ENCODE measurements at places on chromosomes 7 and 10.

- no peak for DNase-seq
These were observed 183.1 kb downstream of the GPAM start for GRCh38 chr10:112000466-112000865.

GRCh38 chr10:28875549-28876081, 198.3 kb downstream of the BAMBI start:
- DNase-seq, result no peak

DNA sequence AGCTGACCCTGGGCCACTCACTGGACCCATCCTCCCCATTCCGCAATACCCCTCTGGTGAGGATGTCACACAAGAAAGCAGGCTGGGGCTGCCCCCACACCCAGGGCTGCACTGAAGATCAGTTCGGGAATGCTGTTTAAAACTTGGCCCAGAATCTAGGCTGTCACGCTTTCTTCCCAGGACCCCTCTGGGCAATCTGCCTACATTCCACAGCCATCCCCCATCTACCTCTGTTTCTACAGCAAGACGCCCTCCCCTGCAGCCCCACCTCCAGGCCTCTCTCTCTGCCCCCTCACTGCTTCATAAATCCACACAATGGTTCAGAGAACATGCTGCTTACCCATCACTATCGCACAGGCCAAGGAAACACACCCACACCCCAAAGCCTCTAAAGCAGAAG, 36.1 kb downstream of the XPNPEP1 start:
- DNase-seq, result no peak

DNA sequence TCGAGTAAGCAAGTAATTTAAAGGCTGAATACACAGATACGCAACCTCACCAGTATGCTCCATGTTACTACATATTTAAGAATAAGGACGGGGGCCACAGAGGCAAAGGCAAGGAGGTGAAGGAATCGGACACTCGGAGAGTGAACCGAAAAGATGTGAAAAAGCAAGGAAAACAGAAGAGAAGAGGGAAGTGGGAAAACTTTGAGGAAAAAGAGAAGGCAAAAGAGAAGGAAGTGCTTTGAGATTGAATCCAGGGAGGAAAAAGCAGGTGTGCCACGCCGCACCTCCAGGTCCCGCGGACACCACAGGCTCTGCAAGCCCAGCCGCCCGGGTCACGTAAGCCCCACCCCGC, 367 bp upstream of the AVL9 start:
- no peak for DNase-seq

DNA sequence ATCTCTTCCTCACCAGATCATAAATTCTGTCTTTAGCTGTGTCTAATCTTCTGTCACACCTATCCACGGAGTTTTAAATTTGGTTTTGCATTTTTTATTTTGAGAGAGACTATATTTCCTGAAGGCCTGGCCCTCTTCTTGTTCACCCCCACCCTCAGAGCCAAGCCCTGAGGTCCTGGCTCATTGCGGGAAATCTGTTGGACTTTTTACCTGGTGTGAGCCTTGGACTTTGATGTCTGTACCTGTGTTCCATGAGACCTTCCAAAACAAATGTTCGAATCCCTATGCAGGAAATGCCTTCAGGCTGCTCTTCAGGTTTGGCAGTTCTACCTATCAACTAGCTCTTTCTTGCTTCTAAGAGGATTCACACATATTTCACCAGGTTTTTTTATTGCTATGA, 175.2 kb upstream of the GRB10 start:
- no peak for DNase-seq

- no peak for DNase-seq
These were observed 68.3 kb downstream of the PRKAG2 start for GRCh38 chr7:151808400-151809145.

- peak; percentile 29 for DNase-seq
These were observed 226.4 kb upstream of the HABP2 start for GRCh38 chr10:113326160-113327111.

- peak; percentile 72 for DNase-seq
These were observed 12.2 kb downstream of the TRPV6 start for GRCh38 chr7:142873281-142873784.

DNA sequence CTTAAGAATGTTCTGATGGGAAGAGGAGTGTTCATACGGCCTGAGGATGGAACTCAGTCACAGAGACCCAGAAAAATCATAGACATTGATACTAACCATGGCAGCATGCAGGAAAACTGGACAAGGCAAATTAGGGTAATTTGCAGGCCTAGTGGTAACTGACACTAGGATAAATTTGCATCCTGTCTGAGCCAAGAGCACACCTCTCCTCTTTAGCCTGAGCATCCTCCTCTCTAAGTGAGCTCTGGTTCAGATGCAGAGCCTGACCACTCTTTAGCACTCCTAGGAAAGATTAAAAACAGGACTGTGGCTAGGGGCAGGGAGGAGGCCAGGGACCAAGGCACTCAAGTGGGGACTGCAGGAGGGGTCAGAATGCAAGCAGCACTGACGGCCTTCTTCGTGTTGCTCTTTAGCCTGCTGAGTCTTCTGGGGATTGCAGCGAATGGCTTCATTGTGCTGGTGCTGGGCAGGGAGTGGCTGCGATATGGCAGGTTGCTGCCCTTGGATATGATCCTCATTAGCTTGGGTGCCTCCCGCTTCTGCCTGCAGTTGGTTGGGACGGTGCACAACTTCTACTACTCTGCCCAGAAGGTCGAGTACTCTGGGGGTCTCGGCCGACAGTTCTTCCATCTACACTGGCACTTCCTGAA, at the start of gene TAS2R41:
Gene TAS2R41, plus strand, starts transcription at position 373 of the 650 bp plus-strand sequence. Its CDS starts 0 bp downstream, at position 373.
- no peak for DNase-seq

DNA sequence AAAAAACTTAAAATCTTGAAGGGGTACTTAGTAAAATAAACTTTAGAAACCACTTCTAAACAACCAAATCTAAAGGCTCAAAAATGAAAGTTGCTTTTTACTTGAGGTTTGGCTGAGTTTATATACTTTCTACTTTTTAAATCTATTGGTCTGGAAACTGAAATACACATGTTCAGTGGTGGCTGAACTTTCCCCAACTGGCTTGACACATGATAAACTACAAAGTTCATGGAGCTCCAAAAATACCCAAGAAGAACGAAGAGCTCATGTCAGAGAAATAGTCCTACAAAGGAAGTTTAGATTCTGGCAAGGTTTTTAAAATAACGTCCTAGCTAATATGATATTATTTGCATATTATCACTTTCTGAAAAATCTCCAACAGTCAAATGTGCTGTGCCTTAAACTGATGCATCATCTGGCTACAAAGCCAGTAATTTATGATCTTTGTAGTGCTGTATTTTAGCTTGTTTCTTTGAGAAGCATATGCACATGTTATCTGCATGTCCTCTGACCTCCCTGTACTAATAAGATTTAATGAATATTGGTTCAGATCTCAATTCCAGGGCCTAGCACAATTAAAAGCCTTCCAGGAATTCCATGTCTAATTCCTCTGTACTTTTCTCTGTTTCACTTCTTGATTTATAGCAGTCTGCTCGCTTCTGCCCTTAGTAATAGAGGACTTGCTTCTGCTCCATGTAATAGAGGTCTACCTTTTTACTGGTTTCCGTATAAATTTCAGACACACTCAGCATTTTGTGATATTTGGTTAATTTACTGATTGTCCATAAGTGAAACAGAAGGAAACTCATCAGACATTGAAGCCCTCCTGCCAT, 28.2 kb downstream of the SEMA3C start:
- no peak for DNase-seq

GRCh38 chr7:45221896-45222604, 64.5 kb downstream of the RAMP3 start:
- DNase-seq, result no peak

DNA sequence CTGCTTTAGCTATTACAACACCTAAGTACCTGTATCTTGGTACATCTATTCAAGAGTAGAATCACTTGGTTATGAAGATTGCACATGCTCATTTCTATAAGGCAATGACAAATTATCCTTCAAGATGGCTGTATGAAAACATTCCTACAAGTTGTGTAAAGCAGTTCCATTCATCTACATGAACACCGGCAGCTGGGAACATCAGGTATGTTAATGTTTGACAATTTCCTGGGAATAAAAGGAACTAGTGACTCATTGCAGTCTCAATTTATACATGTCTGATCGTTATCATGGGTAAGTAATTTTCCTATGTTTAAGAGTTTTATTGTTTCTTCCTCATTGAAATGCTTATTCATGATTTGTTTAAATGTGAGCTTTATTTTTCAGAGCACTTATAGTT, 203.2 kb upstream of the SEMA3E start:
- DNase-seq, result no peak

DNA sequence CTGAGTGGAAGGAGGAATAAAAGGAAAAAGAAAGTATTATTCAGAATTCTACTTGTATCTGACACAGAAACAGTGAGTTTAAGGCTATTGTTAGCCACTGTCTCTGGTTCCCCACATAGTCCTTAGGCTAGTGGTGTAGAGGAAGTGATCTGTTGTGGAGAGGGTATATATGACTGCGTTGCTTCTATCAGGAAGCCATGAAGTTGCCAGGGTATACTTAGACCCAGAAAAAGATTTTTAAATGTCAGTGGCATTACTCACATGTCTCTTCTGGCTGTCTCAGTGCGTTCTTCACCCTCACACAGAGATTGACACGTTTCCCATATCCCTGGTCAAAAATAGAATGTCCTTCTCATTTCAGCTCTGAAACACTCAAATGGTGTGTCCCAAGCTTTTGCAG, 72.7 kb downstream of the SEM1 start:
- DNase-seq, result no peak

- no peak for DNase-seq
These were observed 1.6 kb upstream of the ZNF239 start for GRCh38 chr10:43576062-43576461.

GRCh38 chr7:110534241-110534931, 556.5 kb upstream of the LRRN3 start:
- DNase-seq, result no peak

DNA sequence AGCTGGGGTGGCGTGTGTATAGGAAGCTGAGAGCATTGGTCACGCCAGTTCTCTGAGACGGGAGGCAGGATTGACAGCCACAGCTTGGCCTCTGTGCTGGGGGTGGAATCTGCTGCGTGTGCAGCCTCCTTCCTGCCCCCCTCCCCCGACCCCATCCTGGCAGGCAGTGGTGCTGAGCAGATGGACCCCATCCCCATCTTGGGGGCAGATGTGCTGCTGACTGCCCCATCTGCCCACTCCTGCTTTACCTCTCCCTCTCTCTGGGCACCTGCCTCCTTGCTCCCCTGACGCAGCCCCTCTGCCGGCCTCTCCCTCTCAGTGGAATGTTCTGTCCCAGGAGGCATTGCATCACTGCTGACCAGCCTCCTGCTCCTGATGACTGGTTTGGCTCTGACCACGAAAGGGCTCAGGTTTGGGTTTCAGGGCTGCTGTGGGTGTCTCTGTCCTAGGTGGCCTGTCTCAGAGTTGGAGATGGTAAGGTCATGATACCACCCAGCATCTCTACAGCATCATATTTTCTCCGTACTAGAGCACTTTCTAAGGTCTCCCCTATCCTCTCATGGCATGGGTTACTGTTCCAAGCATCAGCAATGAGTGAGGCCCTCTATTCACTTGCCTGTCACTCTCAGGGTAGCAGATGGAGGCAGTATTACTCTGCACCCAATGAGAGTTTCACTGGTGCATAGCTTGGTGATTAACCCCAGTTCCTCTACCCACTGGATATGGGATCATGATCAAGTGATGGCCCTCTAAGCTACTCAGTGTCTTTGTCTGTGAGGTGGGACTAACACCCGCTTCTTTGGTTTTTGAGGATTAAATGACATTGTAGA, 81.9 kb downstream of the RBM20 start:
- no peak for DNase-seq

DNA sequence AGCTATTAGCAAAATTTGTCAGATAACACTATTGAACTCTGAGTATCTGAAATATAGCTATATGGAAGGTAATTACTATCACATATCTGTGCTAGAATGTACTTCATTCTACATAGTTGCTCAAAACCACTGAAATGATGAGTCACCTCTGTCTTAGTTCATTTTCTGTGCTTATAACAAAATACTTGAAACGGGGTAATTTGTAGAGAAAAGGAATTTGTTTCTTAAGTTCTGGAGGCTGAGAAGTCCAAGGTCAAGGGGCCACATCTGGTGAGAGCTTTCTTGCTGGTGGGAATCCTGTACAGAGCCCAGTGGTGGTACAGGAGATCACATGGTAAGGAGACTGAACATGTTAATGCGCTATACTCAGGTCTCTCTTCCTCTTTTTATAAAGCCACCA, 41.9 kb upstream of the TNKS2 start:
- DNase-seq, result no peak

DNA sequence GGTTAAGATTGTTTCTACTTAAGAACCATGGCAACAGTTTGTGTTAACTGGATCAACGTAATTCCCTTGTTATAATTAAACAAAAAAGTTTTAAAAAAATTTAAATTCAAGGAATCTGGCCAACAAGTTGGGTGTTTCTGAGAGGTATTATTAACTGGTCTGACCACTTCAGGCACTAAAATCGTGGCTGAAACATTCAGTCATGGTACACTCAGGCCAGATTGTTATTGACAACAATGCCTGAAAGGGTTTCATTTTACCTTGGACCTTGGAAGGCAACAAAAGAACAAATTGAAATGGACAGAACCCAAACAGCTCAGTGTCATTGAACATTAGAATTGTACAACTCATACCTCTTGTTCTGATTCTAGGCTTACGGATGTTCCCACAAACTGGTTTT, 103.3 kb upstream of the ARMC3 start:
- DNase-seq, result no peak

- no peak for DNase-seq
These were observed 100.4 kb downstream of the SORCS1 start for GRCh38 chr10:107064075-107064474.

GRCh38 chr7:43313628-43314378, 201.4 kb downstream of the HECW1 start:
- DNase-seq, result no peak

- DNase-seq, result no peak
These were observed 10.7 kb downstream of the FOXL3 start for GRCh38 chr7:300546-301290.

- DNase-seq, result no peak
These were observed 259.1 kb downstream of the KLF6 start for GRCh38 chr10:3525832-3526449.

- DNase-seq, result no peak
These were observed 63.5 kb downstream of the PIK3AP1 start for GRCh38 chr10:96656839-96657238.

DNA sequence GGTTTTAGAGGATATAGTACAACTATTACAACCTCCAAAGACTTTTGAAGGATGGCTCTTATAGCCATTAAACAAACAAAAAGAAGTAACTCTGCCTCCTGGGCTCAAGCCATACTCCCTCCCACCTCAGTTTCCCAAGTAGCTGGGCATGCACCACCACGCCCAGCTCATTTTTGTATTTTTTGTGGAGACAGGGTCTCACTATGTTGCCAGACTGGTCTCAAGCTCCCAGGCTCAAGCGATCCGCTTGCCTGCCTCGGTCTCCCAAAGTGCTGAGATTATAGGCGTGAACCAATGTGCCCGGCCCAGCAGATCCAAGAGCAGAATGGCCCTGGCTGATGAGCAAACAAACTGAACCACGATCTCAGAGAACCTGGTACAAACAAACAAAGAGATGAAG, 16.0 kb downstream of the NANOS1 start:
- no peak for DNase-seq

GRCh38 chr10:31123946-31124345, 92.3 kb upstream of the ZNF438 start:
- DNase-seq, result no peak

Data from GM13976 (cell line).